GM12892 (cell line): ENCODE measurements at places on chromosomes 6 and 20.

DNA sequence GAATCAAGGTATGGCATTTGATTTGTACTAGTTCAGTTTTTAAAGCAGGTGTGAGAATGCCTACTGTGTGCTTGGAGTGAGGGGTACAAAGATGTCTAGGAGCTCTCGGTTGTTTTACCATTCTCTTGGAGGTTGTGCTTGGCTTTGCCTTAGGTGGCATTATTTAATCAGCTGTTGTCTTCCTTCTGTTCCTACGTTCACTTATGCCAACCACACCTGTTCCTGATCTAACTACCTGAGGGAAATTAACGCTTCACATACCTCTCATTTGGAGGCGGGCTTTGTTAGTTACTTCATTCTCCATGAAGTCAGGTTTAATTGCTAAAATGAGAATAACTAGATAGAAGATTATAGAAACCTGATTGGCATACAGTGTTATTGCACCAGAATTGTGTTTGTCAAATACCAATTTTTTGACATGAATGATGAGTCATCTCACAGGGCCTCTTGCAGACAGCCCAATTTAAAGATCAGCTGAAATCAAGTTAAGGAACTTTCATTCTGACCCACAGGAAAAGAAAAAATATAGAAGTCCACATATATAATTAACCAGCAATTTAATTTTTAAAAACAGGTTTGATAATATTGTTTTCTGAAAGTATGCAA, 24.8 kb upstream of the PBOV1 start:
- no peak for DNase-seq

DNA sequence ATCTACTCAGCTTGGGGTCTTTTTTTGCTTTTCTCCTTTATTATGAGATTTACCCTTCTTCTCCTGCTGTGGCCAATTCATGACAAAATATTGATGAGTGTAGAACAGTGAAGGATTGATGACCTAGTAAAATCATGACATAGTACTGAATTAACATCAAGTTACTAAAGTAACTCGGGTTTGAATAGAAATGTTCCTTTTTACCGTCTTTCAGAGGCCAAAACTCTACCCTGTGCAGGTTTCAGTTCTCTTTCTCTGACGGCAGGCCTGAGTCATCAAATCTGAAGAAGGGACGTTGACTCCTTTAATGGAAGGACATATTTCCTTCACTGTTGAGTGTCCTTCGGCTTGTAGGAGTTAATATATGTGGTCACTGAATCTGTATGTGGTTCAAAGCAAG, 80.7 kb downstream of the RREB1 start:
- no peak for DNase-seq

DNA sequence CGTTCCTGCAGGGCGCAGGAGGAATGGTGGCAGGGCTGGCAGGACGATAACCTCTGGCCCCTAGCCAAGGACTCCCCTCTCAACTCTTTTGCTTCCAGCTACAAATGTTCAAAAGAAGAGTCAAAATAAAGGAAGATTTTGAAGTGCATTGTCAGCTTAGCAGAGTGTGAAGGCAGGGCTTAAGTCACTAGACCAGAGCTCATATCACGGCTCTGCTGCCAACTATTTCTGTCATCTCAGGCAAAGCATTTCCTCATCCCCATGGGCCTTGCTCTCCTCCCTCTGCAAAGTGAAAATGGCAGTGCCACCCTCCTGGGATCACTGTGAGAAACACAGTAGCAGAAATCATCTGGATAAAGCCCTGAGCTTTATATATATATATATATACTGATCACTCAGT, 36.7 kb downstream of the CFAP61 start:
- DNase-seq: no peak

DNA sequence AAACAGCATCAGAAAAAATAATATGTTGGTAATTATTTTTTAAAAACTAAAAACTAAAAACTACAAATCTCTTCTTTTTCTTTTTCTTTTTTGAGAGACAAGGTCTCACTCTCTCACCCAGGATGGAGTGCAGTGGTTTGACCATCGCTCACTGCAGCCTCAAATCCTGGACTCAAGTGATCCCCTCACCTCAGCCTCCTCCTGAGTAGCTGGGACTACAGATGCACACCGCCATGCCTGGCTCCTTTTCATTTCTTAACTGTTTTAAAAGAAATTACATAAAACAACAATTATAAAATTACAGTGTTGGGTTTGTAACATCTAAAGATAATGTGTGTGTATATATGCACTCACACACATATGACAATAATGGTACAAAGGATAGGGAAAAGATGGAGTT, 24.1 kb downstream of the HLA-E start:
- DNase-seq: no peak

- DNase-seq: no peak
These were observed 51.1 kb downstream of the RCAN2 start for GRCh38 chr6:46440141-46440540.

DNA sequence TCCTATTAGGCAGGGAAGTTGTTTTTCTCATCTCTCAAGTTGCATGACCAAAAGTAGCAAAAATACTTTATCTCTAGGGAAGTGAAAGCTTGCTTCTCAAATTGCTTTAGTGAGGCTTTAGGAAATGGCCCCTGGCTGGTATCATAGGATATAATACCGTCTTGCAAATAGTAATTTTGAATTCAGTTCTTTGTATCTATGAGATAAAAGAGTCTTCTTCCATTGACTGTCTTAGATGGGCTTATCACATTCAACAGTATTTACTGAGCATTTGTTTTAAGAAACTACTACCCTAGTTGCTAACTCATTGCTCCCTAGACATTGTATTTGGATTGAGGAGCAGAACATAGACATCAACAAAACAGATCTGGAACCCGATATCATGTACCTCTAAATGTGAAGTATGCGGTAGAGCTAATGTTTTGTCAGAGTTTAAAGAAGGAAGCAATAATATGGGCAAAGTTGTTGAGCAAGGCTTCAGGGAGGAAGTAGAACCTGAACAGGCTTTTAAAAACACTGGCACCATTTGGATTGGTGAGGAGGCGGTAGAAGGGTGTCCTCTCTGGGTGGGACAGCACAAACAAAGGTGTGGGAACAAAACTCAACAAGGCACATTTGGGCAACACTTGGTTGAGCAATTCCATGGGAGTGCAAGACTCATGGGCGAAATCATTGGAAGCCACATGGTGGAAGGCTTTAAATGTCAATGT, 101.5 kb downstream of the SGK1 start:
- no peak for DNase-seq

GRCh38 chr20:5789827-5790226, 39.6 kb downstream of the SHLD1 start:
- no peak for DNase-seq

- DNase-seq: no peak
These were observed 17.8 kb upstream of the BTN1A1 start for GRCh38 chr6:26482338-26482737.

DNA sequence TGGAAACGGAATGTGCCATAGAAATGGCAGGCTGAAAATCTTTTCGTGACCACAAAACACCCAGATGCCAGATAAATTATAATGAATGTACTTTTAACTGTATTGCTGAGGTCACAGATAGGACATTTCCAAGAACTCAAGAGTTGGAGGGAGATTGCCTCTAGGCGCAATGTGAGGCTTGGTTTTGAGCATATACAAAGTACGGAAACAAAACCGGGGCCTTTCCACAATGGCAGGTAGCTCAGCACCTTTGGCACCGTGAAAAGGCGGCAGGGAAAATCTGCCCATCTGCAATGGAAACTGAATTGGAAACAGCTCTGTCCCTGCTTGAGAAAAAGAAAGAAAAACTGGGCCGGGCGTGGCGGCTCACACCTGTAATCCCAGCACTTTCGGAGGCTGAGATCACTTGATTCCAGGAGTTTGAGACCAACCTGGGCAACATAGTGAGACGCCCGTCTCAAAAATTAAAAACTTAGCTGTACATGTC, 10.5 kb upstream of the C20orf144 start:
- DNase-seq: no peak

DNA sequence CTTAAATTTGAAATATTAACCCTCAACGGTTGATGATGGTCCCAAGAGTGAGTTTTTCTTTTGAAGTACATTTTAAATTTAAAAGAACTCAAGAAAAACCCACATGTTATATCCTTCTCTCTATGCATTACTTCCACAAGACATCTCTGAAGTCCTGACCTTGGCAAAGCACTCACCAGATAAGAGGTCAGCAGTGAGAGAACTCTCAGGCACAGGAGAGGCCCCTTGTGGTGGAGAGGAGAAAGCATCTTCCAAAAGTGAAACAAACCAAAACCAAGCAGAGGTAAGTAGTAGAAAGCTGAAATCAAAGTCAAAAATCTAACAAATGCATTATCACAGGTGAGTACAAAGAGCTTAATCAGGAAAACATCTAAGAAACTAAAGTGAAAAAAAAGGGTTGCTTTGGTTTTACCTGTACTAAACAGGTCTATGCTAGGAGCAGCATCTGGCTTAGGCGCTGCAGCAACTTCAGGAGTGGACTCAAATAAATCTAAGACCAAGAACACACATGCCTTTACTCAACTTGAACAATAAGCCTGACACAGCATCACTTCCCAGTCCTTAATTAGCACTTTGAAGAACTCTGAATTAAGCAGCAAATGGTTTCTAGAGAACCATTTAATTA, 80.5 kb downstream of the PRSS35 start:
- DNase-seq: no peak
